ENCODE measurements at places on chromosomes 5 and 9.

- no peak for DNase-seq
Measured at GRCh38 chr5:116750631-116751580, 176.3 kb upstream of the SEMA6A start.

DNA sequence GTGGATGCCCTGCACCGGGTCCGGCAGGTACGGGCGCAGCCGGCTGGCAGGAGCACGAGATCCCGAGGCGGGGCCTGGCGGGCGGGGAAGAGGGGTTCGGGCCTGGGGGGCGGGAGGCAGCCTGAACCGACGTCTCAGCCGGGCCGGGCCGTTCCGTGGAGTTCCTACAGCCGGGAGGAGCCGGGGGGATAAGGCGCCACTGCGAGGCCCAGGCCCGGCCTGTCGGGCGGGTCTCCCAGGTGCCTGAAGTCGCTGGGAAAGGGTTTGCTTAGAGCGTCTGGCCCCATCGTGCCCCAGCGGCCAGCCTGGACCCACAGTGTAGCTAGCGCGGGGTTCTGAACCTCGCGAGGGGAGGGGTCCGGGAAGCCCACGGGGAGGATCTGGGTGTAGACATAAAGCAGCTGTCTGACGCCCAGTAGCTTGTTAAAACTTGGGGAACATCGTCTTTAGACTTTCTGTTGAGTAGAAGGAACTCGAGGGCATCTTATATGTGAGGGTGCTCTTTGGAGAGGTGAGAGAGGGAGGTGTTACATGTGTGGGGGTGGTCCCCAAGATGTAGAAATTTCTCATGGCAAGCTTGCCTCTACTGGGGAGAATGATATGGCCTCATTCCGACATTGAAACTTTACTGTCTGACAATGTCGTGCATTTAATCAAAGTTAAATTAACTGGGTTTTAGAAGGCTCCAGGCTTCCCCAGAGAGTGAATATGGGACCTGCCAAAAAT lies 524 bp downstream of the FUBP3 start:
- no peak for DNase-seq

GRCh38 chr9:2040828-2041227 lies 25.7 kb downstream of the SMARCA2 start:
- no peak for DNase-seq

DNA sequence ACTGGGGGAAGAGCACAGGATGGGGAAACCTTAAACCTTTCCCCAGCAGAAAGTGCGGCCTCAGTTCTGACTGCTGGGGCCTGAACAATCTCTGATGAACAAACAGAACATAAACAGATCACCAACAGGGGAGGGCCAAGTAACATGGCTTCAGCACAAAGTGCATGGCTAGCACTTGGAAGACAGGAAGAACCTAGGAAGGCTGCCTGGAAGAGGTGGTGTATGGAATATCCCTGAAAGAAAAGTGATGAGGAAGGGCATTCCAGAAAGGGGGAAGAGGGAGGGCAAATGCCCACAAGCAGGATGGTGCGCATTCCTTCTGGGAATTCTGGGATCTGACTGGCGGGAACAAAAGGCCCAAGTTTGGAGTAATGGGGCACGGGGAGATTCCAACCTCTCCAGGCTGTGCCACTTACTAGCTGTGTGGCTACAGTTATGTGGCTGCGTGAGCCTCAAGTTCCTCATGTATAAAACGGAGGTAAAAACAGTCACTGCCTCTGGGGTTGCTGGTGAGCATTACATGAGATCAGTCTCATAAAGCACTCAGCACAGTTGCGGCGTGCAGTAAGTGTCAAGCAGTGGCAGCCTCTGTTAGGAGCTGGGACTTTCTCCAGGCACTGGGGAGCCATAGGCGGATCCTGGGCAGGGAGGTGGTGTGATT lies 1.6 kb downstream of the PDGFRB start:
- no peak for DNase-seq

- DNase-seq: no peak
Measured at GRCh38 chr9:93079371-93079770, 16.6 kb upstream of the CARD19 start.

Measured in NCI-H510A treated with DMSO at 0.1 percent for 48 hours (cell line).